ENCODE measurements at places on chromosomes 3 and 15.
A peak's percentile ranks its signal among the peaks of the same experiment; 100 is the strongest.

DNA sequence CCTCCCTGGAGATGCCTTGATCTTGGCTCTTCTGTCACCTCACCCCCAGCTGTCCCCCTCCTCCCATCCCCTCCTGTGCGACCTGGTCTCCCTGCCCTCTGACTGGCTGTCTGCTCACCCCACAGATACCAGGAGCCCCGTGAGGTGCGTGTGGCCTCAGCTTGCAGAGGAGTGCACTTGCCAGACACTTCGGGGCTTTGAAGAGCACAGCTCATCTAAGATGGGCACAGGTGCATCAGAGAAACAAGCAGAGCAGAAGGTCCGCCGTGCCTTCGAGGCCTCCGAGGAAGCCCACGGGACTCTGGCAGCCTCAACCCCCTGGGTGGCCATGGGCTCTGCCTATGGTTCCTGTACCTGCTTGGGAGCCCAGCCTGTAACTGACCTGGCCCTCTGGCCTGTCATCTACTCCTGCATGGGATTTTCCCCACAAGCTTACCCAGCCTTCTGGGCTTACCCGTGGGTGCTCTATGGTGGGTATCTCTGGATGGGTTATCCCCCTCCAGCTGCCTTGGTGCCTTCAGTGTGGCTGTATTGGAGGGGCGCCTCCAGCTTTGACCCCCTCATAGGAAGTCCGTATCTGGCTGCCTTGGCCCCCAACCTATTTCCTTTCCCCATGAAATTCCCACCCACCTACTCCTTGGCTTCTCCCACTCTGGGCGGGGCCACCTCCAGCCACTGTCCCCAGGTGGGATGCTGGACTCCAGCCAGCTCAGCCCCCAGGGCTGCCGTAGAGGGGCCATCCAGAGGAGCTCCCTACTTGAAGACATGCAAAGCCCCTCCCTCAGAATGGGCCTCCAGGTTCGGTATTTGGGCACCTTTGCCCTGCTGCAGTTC, 3.8 kb downstream of the PRR23E start:
- DNase-seq, result no peak

- no peak for DNase-seq
These were observed 92.9 kb downstream of the UBE3A start for GRCh38 chr15:25345943-25346342.

GRCh38 chr3:168030577-168030976, 65.1 kb downstream of the GOLIM4 start:
- DNase-seq, result no peak

GRCh38 chr3:126439346-126439967, 36.2 kb downstream of the ZXDC start:
- DNase-seq, result no peak

DNA sequence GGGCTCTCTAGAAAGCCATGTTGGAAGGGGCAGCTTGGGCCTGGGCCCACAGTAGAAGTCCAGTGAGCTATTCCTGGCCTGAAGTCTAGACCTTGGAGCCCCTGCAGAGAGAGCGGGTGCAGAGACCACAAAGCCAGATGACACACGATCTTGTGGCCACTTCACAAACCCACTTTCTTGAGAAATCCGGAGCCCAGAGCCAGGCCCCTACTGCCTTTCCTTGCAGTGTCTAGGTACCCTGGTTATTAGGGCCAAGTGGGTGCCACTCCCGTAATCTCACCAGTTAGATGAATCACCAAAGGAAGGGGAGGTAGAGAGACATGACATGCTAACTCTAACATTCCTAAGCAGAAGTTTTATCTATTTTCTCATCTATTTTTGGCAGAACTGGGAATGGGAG, 72.5 kb upstream of the ADAMTSL3 start:
- DNase-seq, result no peak

DNA sequence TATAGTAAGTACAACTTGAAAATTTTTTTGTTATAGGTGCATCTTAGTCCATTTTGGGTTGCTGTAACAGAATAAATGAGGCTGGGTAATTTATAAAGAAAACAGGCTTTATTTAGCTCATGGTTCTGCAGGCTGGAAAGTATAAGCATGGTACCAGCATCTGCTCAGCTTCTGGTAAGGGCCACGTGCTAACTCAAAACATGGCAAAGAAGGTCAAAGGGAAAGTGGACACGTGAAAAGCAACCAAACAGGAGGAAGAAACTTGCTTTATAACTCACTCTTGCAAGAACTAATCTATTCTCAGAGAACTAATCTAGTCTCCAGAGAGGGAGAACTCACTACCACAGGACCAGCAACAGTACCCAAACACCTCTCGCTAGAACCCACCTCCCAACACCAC, 9.1 kb downstream of the HDGFL3 start:
- DNase-seq, result no peak

- peak; percentile 81 for DNase-seq
These were observed 38.7 kb upstream of the MGA start for GRCh38 chr15:41621200-41622193.

GRCh38 chr3:153679714-153680113, 441.5 kb upstream of the ARHGEF26 start:
- DNase-seq, result no peak

DNA sequence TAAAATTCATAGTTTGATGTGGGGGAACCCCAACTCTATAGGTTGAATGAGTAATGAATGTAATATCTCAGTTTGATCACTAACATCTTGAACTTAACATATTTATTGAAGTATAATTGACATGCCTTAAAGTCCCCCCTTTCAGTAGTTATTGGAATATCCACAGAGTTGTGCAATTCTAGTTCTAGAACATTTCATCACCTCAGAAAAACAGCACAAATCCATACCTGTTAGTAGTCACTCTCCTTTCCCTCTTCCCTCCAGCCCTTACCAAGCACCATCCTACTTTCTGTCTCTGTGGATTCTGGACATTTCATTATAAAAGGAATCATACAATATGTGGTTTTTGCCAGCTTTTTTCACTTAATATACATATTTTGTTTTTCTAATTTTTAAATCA, 8.7 kb upstream of the NIT2 start:
- DNase-seq, result no peak

DNA sequence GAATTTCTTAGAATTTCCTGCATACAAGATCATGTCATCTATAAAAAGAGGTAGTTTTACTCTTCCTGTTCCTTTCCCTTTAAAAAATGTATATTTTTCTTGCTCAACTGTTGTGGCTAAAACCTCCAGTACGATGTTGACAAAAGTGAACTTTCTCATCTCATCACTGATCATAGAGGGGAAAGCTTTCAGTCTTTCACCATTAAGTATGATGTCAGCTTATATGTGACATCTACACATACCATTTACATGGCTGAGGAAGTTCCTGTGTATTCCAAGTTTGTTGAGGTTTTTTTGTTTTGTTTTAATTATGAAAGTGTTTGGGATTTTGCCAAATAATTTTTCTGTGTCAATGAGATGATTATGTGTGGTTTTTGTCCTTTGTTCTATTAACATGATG, 173.6 kb downstream of the PLD1 start:
- no peak for DNase-seq

DNA sequence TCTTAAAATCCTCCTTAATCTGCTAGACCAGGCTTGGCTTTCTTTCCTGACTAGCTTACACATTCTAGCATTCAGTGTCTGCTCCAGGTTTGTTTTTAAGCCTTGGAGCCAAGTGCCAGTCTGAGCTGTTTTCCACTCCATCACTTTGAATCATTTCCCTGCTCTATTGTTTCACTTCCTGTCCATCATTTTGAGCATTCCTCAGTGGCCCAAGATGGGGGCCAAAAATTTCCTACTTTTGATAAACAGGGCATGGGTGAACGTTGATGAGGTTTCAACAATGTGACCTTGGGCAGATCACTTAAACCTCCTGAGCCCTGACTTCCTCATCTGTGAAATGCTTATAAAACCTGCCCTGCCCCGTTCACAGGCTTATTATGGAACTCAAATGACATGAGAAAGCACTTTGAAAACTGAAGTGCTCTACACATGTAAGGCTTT, 4.4 kb downstream of the CYP19A1 start:
- no peak for DNase-seq

DNA sequence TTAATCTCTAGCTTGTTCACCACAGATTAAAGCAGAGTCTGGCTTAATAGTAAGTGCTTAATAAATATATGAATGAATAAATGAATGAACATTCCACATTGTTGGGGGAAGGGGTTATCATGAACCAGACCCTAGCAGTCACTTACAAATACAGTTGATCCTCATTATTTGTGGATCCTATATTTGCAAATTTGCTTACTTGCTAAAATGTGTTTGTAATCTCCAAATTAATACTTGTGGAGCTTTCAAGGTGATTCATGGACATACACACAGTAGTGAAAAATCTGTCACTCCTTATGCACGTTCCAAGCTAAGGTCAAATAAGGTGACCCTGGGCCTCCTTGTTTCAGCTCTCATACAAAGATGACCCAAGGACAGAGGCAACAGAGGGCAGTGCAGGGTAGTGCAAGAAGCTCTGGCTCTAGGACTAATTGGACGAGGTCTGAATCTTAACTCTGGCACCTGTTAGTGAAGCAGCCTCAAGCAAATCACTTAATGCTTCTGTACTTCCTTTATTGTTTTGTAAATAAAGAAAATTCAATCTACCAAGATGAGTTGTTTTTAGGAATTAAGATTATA, 112.8 kb upstream of the C2CD4B start:
- no peak for DNase-seq

GRCh38 chr15:74612677-74613076, 3.0 kb upstream of the CLK3 start:
- DNase-seq, result no peak

DNA sequence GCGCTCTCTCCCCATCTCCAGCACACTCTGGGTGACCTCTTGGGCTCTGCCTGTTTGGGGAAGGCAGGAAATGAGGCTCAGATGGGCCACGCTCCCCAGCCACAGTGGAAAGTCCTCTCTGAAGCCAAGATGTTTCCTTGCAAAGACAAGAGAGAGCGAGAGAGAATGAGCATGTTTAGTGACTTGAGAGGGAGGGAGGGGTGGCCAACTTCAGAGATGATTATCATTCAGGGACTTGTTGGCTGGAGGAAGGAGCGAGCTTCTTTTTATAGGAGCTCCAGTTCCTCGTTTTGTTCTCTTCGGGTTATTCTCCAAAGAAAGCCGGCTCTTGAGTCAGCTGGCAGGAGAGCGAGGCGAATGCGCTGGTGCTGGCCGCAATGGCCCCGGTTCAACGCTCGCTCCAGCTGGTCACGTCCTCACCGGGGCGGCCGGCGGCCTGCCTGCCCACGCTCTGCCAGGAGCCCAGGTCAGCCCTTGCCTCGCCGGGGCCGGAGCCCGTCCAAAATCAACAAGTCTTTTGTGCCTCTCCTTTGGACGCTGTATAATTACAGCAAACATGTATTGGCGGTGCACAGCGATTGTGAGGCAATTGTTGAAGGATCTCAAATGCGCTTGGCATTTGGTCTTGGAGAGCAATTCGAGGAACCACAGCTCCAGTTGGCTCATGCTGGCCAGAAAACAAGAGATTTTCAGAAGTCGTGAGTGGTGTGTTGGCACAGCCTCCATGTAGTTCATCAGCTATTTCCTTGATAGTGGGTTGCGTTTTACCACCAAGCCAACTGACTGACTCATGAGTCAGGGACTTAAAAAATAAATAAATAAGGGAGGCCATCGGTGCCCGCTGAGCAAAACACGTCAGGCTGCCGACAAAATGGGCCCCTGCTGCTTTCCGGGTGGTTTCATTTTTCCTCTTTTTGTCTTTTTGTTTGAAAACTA, 288.6 kb downstream of the UACA start:
- peak; percentile 30 for DNase-seq

- DNase-seq, result no peak
These were observed 89.3 kb downstream of the NR2E3 start for GRCh38 chr15:71899674-71900073.

DNA sequence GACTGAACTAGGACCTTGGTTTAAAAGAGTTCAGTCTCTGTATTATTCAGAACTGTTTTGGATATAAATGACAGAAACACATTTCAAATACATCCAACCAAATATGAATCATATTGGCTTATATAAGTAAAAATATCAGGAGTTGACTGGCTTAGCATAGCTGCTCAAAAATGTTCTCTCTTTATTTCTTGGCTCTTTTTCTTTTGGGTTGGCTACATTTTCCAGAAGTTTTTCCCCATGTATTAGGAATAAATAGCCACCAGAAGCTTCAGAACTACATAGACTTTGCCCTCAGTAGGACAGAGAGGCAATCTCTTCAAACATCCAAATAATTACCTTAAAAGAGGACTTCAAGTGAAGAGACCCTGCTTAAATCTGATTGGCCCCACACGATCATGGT, 32.7 kb downstream of the KCNMB2 start:
- no peak for DNase-seq

- DNase-seq, result no peak
These were observed 48.0 kb upstream of the WDR72 start for GRCh38 chr15:53807501-53807900.

DNA sequence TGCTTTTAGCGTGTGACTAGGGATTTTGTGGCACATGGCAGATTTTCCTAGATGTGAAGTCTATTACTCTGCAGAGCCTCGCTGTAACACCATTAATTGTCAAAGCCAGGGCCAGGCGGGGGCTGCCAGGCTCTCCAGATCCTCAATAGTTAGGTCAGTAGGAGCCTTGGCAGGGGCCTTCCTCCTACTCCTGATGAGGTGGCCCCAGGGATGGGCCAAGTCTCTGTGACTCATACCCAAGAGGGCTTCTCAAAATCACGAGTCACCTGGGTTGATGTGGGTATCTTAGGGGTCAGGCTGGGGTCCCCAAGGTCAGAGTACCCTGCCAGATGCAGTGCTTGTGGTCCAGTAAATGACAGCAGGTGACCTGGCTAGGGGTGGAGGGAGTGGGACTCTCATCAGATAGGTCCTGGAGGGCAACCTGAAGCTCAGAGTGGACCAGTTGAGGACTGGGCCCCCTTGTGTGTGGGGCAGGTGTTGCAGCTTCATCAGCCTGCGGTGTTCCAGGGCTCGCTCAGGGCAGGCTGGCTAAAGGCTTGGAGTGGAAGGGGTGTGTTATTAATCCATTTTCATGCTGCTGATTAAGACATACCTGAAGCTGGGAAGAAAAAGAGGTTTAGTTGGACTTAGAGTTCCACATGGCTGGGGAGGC, 88.5 kb upstream of the MYZAP start:
- DNase-seq, result no peak

DNA sequence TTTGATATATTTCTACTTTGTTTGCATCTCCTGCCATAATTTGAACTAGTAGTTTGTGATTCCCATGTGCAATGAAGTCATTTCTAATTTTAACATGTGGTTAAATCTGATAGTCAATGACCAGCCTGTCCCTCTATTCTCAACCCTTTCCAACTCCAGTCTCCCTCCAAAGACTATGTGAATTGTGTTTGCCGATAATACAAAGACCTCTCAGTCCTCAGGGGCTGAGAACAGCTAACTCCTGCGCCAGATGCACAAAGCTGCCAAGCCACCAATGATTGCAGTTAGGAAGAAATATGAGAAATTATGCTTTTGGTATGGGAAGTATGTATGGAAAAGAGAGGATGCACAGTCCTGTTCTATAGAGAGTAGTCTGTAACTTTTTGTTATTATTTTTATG, 54.0 kb downstream of the KCNH8 start:
- DNase-seq, result no peak

DNA sequence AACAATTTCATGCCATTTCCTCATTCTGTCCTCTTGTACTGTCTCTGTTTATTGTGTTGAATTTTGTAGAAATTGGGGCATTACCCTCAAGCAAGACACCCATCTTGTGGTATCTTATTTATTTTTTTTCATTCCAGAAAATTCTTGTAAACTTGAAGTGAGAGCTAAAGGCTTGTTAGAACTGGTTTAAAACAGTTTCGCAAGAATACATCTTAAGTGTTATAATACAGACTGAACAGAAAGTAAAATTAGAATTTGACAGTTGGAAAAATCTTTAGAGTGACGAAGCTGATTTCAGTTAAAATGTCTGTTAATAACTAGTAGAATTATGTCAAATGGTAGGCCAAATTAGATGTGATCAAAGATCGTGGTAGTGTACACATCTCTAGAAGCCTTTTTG, 26.9 kb downstream of the RNF13 start:
- DNase-seq, result no peak

Measured in activated T-cell treated with anti-CD3 and anti-CD28 coated beads, Interleukin-2, amount 50 U/mL, for 4 hours (primary cell).